Effector memory CD4-positive, alpha-beta T cell (primary cell): ENCODE measurements at places on chromosomes 5 and 9.
A peak's percentile ranks its signal among the peaks of the same experiment; 100 is the strongest.

- no peak for DNase-seq
These were observed 21.9 kb downstream of the DRD1 start for GRCh38 chr5:175422058-175422457.

- no peak for DNase-seq
These were observed 136.2 kb downstream of the MPDZ start for GRCh38 chr9:13143281-13143680.

DNA sequence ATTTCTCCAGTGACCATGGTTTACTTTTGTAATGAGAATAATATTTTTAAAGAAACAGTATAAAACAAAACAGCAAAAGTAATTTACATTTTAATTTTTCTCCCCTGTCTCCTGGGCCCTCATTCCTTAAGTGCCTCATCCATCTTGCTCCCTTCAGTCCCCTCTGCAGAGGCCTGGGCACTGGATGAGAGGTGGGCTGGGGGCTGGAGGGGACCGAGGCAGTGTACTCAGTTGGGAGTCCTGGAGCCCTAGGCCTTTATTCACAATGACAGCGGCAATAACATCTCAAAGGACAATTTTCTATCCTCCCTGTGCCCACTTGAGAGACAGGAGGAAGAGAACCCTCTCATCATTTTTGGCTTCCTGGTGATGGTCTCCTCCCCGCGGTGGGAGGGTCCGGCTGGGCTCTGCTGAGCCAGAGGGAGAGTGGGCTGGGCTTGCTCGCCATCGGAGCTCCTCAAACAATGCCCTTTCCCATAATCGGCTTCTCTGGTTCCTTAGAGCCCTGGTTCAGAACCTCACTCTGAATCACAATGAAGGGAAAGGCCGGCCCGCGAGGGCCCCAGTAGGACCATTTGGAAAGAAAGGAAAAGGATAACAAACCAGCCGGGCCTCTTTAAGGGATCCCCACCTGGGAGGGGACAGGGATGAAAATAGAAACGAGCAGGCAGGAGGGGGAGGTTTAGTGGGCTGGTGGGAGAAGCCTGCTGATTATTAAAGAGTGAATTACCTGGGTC, 9.7 kb upstream of the SMIM32 start:
- no peak for DNase-seq

DNA sequence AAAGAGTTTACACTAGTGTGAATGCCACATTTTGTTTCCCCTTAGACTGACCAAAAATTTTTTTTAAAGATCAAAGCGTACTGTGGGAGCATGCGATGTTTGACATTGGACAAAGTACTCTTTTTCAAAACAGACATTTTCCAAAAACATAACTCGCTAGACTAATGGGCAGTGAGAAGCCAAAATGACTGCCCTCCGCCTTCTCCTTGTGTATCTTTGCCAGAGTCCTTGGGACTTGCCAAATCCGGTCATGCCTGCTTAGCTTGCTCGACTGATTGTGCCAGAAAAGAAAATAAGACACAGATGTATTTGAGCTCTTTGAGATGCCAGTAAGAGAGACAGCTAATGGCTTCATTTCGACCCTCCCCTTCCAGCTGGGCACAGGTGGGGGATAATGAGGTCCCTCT, 157.5 kb downstream of the MAPKAP1 start:
- no peak for DNase-seq

GRCh38 chr5:36240779-36241630, 720 bp downstream of the NADK2 start:
- peak; percentile 16 for DNase-seq

DNA sequence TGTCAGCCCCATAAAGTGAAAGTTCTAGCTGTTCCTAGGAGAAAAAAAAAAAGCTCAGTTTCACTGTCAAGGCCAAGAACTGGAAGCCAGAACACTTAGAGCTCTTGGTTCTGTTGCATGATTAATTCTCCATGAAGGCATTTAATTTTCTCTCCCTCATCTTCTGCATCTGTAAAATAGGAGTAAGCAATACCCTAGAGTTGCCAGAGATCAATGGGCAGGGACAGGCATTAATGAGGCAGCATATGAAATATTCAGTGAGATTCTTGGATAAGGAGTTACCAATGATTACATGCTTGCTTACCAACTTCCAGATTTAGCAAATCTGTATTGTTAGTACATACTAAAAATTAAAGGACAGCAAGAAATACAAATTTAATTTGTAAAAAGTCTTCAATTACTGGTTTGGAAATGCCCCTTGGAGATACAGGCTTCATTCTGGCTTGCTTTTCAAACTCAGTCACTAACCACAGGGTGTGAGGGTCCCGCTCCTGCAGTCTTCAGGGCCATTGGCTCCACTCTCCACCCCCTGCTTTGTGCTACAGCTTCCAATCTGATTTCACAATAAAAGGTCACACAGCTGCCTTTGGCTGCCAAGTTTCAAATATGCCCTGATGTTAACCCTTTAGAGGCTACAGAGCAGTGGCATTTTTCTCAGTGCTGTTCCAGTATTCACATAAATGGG, 624.6 kb downstream of the BNC2 start:
- no peak for DNase-seq

GRCh38 chr9:7118633-7119032, 360.9 kb downstream of the KDM4C start:
- no peak for DNase-seq

GRCh38 chr5:91024206-91024605, 358.9 kb downstream of the ARRDC3 start:
- DNase-seq, result no peak

- no peak for DNase-seq
These were observed 17.5 kb downstream of the TLE1 start for GRCh38 chr9:81671880-81672280.

DNA sequence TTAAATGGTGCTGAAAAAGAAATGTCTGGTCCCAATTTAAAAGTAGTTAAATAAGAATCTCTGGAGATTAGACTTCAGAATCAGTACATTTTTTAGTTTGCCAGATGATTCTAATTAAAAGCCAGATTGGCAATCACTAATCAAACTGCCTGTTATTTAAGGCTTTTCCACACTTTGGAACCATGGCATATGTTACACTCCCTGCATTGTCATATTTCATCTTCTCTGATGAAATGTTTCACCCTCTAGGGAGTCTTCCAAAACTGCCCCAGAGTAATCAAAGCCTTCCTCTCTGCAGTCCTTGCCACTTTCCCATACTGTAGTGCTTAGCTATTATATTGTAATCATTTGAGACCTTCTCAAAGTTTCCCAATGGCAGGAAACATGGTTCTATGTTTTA, 17.5 kb upstream of the OR13C9 start:
- no peak for DNase-seq

DNA sequence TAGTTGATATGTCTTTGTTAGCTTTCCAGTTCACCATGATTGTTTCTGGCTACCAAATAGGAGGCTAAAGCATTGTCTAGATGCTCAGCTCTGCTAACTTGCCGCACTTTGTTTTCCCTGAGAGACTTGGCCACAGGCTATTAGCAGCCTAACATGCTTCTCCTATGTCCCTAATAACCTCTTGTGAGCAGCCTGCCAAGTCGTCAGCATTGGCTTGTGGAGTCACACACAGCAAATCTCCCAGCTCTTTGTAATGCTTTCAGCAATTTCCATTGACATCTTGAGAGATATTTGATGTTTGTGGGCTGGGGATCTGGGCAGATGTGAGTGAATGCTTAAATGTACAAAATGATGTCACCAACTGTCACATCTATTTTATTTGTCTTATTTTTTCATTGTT, 346.9 kb downstream of the KDM4C start:
- DNase-seq, result no peak
